Vagina (tissue), 2 donors: ENCODE measurements at places on chromosomes 12 and 14. TPM values are rescaled to one million over a fixed set of nuclear protein-coding genes. Genes with fewer than 3 reads are reported as not detected.

The TAS2R8 gene
- 0.98 TPM for total RNA-seq

The AJUBA gene
- 21.9 TPM for total RNA-seq

DNA sequence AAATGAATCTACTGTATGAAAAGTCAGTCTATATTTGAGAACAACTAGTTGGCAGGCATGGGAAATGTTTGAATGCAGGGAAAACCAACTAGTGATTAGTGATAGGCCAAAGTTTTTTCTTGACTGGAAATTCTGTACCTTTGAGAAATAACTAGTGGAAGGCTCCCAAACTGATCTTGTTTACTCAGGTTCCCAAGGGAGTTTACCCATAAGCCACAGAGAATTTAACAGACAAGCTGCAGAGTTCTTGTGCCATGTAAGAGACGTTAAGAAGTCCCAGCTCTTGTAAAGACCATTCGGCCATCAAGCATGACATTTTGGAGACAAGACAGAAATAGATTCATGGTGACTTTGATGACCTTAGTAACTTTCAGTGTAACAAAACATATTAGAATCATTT lies 1882.8 kb upstream of the SEL1L start:
- no peaks in the 10 kb centered on the region for H3K36me3 ChIP-seq
- no peak overlapping the region for H3K4me3 ChIP-seq
- H3K27ac ChIP-seq: no peak overlapping the region

GRCh38 chr12:99822273-99822672 lies 162.5 kb downstream of the ANKS1B start:
- H3K36me3 ChIP-seq: no peaks in the 10 kb centered on the region
- no peak for DNase-seq
- H3K27ac ChIP-seq: no peak overlapping the region
- H3K4me3 ChIP-seq: no peak overlapping the region
- H3K27me3 ChIP-seq: no peaks in the 10 kb centered on the region

DNA sequence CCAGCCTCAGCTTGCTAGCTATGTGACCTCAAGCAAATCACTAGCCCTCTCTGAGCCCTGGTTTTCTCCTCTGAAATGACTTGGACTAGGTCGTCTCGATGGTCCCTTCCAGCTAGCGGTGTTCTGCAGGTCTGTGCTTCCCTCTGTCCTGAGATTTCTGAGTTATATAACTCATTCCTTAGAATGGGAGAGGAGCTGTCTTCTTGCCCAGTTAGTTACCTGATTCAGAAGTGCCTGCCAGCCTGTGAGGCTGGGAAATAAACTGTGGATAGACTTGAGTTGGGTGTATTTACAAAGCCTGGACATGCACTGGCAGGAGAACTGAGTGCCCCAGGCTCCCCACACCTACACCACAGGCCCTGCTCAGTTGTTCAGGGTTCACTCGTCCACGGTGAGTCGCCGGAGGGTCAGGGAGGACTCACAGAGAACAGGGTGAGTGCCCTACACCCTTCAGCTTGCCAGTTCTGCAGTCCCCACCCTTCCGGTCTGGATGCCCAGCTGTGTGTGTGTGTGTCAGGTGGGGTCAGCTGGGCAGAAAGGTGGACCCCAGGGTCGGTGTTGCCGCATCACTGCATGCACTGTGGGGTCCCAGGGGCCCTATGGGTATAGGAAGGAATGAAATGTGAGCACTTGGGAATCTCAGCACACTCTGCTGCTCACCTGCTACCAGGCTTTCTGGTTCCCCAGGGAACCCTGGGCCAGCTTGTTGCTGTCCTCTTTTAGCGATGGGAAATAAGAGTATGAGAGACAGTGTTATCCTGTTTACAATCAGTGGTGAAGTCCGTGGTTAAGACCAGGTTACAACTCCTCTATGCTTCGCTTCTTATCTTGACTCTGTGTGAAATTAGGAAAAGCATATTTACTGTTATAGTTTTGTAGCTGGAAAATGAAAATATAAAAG lies 348.2 kb downstream of the DPF3 start:
- no peaks in the 10 kb centered on the region for H3K36me3 ChIP-seq
- peaks cover 6% of the 10 kb centered on the region for H3K4me1 ChIP-seq
- H3K27ac ChIP-seq: no peak overlapping the region
- no peak for DNase-seq
- no peak overlapping the region for H3K4me3 ChIP-seq

The TPCN1 gene
- 39.5 TPM for total RNA-seq

DNA sequence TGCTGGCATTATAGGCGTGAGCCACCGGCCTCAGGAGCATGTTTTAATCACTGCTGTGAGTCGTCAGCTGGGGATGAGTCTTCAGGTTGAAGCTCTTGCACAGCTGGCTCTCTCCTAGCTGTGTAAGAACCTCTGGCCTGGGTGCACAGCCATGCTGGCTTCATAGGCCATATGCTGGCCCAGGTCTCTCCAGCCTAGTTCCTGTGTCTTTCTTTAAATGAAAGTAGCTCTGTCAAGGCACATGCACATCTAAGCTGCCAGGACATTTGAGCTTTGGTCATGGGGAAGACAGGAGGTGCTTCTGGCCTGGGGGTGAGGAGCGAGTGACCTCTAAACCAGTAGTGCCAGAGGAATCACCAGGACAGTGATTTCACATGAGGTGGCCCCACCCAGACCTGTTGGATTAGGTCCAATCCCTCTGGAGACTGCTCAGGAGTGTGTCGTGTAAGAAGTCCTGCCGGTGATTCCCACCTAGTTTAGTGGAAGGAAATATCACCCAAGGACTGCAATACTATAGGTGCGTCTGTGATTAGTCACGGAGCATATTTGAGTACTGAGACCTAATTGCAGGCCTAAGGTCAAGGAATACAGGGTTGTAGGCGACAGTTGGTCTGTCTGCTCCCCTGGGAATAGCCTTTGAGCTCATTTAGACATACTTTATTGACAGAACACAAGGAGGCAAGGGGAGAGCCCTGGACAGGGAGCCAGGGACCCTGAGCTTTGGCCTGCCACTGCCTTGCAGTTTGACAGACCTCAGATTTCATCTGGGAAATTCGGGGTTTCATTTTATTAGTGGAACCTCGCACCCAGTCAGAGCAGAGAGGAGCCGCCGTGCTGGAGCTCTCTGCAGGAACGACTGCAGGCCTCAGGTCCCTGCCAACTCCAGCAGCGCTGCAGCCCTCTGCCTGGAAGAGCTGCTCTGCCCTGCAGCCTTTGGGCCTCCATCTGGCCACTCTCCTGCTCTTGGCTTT lies 67.0 kb downstream of the ANKRD9 start:
- no peak overlapping the region for H3K27ac ChIP-seq
- DNase-seq: no peak
- peaks cover 58% of the 10 kb centered on the region for H3K36me3 ChIP-seq
- no peak overlapping the region for H3K4me3 ChIP-seq
- H3K27me3 ChIP-seq: no peaks in the 10 kb centered on the region

DNA sequence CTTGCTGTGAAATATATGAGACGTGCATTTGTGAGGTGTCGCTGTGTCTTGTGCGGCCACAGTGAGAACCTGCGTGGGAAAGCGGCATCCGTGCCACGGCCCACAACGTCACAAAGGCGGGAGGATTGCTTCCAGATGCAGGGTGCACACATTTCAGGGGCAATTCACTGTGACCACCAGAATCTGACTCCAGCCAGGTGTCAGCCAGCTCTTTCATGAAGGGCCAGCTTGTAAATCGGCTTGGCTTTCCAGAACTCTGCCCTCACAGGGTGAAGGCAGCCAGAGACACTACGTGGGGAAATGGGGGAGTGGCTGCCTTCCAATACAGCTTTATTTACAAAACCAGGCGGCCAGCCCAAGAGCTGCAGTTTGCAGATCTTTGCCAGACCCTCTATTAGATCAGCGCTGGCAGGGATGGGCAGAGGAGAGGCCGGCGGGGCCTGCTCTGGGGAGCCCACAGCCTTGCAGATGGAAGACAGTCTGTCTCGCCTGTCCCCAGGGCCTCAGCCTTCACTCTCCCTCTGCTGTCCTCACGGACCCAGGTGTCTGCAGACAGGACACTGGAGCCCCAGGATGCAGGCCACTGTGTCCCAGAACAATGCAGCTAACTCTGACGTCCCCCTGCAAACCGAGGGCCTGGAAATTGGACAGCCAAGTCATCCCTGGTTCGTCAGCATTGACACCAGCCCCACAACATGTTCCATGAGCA lies 53.5 kb downstream of the ADGRD1 start:
- DNase-seq: no peak
- H3K4me3 ChIP-seq: no peak overlapping the region
- peak overlapping the region; percentile 9 for H3K27ac ChIP-seq

DNA sequence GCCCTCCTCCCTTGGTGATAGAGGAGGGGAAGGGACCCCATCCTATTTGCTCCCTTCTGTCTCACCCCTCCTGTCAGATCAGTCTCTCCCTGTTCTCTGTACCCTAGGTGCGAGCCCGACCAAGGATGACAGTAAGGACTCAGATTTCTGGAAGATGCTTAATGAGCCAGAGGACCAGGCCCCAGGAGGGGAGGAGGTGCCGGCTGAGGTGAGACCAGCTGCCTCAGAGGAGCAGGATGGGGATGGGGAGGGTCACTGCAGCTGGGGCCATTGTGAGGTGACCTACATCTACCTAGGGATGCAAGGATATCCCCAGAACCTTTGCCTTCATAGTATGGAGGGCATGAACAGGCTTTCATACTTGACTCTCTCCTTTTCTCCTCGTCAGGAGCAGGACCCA lies 22.2 kb downstream of the AGAP2 start:
- no peaks in the 10 kb centered on the region for H3K27me3 ChIP-seq
- H3K36me3 ChIP-seq: no peaks in the 10 kb centered on the region
- no peak overlapping the region for H3K4me3 ChIP-seq
- H3K27ac ChIP-seq: no peak overlapping the region
- H3K4me1 ChIP-seq: no peaks in the 10 kb centered on the region

The KRT77 gene
- total RNA-seq: 2.5 TPM

The SPTB gene
- 0.98 TPM for total RNA-seq

- H3K4me1 ChIP-seq: peaks cover 23% of the 10 kb centered on the region
- DNase-seq: no peak
- H3K4me3 ChIP-seq: peak overlapping the region; percentile 68
- H3K27me3 ChIP-seq: no peaks in the 10 kb centered on the region
Observed at GRCh38 chr14:85528897-85529631, 880 bp upstream of the FLRT2 start.

DNA sequence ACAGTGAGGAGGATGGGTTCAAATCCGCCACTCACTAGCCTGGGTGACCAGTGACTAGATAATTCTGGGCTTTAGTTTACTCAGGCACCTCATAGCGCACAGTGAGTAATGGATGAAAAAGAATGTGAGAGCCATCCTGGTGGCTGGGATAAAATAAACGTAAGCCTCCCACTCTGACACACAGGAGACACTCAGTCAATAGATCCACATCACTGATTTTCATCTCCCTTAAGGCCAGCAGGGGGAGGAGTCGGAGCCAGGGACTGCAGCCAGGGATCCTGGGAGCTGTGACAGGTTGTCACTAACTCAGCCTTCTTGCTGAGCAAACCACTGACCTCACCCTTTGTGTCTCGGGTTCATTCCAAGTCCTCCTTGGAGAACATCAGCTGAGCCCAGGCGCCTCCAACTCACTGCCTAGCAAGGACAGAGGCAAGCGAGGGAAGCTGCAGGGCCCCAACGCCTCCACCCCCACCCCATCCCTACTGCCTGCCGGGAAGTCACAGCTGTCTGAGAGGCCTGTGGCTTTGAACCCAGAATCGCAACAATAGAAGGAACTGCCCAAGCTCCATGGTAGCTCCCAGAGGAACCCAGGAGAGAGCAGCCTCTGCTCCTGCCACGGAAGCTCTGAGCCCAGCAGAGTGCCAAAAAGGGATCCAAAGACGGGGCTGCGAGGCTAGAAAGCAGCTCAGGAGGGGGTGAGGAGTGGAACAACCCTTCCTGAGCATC lies 30.7 kb downstream of the PXN start:
- peak; percentile 98 for DNase-seq
- peak overlapping the region; percentile 85 for H3K27ac ChIP-seq
- no peak overlapping the region for H3K4me3 ChIP-seq
- no peaks in the 10 kb centered on the region for H3K27me3 ChIP-seq
- H3K4me1 ChIP-seq: peaks cover 100% of the 10 kb centered on the region

DNA sequence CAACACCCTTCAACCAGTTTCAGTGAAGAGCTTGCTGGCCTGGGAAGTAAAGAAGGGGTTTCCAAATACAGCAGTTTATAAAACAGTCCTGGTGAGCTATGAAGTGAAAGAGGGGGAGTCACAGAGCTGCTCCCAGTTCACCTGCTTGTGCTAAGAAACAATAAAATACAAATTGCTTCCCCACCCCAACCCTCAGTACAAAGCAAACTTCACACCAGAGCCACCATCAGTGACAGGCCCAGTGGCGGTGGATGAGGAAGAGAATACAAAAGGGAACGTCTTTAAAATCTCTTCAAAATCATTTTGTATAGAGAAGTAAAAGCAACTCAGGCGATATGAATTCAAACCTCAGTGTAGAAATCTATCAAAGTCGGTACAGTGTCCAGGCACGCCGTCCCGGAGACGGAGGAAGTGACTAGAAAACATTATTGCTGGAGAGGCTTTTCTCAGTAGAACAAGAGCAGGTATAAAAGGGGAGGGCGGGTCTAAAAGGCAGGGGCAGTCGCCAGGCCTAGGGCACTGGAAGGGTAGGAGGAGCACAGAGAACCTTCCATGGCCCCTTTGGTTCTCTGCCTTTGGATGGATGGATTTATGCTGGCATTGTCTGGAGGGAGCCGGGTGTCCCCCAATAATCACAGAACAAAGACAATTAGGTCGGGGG lies 10.5 kb upstream of the RPLP0 start:
- no peak overlapping the region for H3K4me3 ChIP-seq
- no peaks in the 10 kb centered on the region for H3K4me1 ChIP-seq
- H3K36me3 ChIP-seq: peaks cover 52% of the 10 kb centered on the region
- H3K27ac ChIP-seq: no peak overlapping the region
- H3K27me3 ChIP-seq: no peaks in the 10 kb centered on the region
- no peak for DNase-seq

DNA sequence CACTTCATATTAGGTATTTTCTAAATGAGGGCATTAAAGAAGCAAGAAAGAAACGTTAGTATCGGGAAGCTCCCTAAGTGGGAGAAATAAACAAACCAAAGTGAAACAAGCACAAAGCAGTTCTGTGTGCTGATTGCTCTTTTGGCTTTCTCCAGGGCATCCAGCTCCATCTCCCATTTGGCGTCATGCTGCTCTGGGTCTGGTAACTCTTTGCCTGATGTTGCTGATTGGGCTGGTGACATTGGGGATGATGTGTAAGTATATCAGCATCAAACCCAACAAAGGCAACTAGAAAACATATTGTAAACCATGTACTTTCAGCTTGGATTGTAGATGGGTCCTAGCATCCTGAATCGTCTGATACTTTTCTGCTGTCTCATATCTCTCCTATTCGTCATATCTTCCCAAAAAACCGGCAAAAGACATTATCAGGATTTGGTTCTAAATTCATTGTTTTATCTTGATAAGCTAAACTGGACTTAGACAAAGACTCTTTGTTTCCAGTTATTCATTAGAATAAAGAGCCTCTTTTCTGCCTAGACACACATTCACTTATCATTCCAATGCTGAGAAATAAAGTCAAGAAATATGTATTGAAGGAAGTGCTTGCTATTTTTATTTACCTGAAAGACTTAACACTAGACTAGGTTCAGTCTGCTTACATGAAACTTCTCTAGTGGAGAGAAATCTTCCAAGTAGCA lies 2.4 kb downstream of the CLEC12B start:
- no peaks in the 10 kb centered on the region for H3K27me3 ChIP-seq
- H3K36me3 ChIP-seq: no peaks in the 10 kb centered on the region
- H3K4me1 ChIP-seq: no peaks in the 10 kb centered on the region
- no peak overlapping the region for H3K27ac ChIP-seq
- no peak for DNase-seq
- no peak overlapping the region for H3K4me3 ChIP-seq
